ENCODE measurements at places on chromosomes 11 and 22.

- no peak for DNase-seq
These were observed 137.5 kb upstream of the SYT13 start for GRCh38 chr11:45423475-45424120.

- DNase-seq: no peak
These were observed 20.5 kb upstream of the EXPH5 start for GRCh38 chr11:108614086-108614485.

DNA sequence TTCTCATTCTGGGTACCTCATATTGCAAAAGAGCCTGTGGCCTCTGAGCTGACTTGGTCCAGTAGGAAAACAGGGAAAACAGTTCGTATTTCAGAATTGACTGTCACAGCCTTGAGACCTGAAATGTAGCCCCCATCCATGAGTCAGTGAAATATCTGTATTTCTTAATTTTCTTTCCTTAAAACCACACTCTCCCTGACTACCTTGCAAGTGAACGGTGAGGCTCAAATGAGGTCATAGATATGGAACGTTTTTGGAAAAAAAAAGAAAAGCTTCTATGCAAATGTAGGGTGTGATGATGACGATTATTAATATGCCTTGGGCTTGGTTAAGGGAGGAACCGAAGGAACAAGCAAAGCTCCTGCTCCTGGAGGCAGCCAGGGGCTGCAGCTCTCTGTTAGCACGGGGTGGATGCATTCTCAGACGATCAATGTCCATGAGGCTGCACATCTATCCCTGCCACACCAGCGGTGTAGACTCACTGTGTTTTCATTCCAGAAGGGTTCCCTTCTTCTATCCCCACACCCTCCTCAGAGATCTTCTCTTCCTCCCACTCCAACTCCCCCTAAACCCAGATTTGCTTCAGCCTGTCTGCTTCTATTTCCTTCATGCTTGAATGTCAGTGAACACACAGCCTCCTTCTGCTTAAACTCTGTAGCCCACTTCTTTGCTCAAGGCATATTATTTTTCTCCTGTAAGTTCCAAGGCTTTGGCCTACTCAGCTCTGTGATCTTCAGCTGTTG lies 29.2 kb upstream of the SCN3B start:
- DNase-seq: no peak

GRCh38 chr11:117465236-117465997 lies 137.8 kb downstream of the CEP164 start:
- no peak for DNase-seq

DNA sequence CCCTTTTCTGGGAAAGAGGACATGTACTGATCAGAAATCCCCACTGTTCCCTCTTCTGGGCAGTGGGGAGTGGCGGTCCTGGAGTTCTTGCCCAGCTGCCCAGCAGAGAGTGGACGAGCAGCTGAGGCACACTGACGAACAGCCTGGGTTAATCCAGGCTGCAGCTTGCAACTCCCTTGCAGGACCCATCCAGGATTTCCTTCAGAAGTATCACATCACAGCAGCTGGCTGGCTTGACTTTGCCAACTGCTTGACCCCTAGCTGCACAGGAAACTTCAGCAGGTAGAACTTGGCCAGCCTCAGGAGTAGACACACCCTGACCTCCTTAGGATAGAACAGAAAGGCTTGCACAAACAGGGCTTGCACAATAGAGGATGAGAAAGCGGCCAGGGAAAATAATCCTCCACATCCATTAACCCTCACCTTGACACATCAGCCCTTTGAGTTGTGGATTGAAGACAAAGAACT lies 27.9 kb upstream of the FZD4 start:
- DNase-seq: no peak

- DNase-seq: no peak
These were observed 166.8 kb downstream of the MYO18B start for GRCh38 chr22:25908755-25909154.

DNA sequence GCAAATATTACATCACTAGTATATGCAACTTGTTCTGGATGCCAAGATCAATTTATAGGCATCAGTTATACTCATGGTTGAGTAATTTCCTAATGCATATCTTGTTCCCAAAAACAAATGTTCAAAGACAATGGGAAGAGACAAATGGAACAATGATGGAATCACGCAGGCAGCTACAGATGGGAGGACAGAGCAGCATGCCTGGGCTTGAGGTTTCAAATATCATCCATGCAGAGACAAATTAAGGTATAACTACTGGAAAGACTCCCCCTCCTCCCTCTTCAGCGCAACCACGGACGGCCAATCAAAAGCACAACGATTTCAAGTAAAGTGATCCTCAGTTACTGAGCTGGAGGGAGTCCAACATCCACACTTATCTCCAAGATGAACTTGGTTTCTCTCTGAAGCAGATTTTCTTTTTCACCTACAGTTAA lies 106.8 kb downstream of the CCDC83 start:
- DNase-seq: no peak

- DNase-seq: peak; percentile 80
These were observed 73.7 kb downstream of the SCN3B start for GRCh38 chr11:123580557-123581275.

DNA sequence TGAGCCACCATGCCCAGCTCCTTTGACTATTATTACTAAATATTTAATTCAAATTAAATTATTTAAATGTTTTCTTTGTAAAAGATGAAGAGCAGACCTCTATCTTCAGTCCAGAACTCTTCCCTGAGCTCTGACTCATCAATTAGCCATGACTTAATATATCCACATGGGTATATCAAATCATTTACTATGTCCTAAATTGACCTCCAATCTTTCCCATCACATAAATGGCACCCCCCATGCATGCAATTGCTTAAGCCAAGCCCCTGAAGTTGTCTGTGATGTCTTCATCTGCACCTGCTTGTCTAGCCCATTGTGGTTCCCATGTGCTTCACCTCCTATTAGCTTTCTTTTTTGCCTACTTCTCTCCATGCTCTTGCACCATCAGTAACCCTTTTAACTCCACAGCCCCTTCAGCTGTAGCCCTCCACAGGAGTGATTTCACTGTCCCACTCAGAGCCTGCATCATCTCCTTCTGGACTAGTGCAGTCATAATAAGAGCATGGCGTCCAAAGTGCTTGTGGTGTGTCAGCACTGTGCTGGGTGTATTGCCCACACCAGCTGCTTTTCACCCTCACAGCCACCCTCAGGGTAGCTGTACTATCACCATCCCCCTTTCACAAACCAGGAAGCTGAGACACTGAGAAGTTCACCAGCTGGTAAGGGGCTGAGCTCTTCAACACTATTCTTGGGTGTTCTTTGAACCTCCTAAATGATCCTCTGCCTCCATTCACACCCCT lies 11.8 kb upstream of the THY1 start:
- DNase-seq: no peak

GRCh38 chr11:45267052-45267451 lies 19.1 kb downstream of the SYT13 start:
- no peak for DNase-seq

DNA sequence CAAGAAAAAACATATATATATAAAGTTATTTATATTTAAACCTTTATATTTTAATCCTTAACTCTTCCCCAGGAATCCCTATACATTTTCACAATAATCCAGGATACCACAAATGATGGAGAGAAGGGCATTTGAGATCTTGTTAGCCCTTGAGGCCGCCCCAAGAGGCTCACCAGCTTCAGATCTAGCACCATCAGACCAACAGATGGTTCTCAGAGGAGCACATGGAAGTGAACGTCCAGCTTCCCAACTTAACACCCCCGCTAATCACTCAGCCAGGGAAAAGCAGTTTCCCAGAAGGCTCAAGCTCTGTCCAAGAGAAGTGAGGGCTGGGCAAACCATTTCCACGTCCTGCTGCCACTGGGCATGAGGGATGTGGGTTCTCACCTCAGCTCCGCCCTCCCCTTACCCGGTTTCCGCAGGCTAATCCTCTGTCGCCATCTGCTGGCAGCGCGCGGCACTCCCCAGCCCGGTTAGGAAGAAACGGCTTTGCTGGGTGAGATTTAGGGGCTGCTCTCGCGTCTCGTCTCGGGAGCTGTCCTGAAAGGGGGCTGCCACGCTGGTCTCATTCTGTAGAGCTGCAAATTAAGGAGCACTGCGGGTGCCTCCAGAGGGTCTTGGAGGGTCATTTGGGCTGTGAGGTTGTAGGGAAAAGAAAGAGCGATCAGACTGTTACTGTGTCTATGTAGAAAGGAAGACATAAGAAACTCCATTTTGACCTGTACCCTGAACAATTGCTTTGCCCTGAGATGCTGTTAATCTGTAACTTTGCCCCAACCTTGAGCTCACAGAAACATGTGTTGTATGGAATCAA lies 6.8 kb upstream of the FAM111A start:
- DNase-seq: peak; percentile 87

- no peak for DNase-seq
These were observed at the start of gene OR4D9 for GRCh38 chr11:59510941-59511589. Gene OR4D9, plus strand, starts transcription at chr11:59511539. Its CDS starts 3,374 bp downstream, at chr11:59514913.

DNA sequence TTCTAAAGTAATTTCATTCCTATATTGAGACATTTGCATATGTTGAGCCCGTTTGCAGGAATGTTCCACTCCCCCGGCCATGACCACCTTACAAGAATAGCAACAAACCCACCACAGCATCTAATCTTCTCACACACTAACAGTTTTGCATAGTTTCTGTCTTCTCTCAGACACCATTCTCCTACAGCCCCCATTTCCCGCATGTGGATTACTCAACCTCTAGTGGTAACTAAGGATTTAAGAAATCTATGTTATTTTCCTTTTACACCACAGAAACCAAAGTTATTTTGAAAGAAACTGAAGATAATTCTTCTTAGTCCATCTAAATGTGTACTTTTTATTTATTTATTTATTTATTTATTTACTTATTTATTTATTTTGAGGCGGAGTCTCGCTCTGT lies 2.3 kb downstream of the MS4A4E start:
- DNase-seq: no peak

- DNase-seq: no peak
These were observed 45.6 kb downstream of the CD82 start for GRCh38 chr11:44611088-44611487.

GRCh38 chr22:26585104-26585790 lies 4.7 kb downstream of the TPST2 start:
- no peak for DNase-seq

DNA sequence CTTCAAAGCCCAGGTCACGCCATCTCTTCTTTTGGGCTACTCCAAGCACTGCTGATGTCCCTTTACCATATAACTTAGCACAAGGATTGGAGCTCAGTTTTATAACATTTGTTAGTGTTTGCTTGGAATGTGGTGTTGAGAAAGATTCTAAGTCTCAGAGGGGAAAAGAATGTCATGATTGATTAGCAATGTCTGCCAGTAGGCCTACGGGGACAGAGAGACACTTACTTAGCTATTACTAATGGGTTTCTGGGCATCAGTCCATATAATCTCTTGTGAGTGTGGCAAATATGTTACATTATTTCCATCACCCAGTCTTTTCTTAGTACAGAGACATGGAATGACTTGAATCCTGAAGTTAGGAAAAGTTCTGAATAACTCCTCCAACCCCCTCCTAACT lies 75.4 kb upstream of the FSHB start:
- DNase-seq: no peak

GRCh38 chr22:39214383-39215069 lies 30.3 kb downstream of the PDGFB start:
- no peak for DNase-seq

GRCh38 chr11:36237391-36237790 lies 51.8 kb downstream of the COMMD9 start:
- no peak for DNase-seq

- DNase-seq: no peak
These were observed 642.6 kb upstream of the CCDC179 start for GRCh38 chr11:23502826-23503225.

- no peak for DNase-seq
These were observed 53.0 kb downstream of the SIK3 start for GRCh38 chr11:117045196-117045595.

GRCh38 chr11:68002575-68002937 lies 1.3 kb downstream of the UNC93B1 start:
- no peak for DNase-seq

DNA sequence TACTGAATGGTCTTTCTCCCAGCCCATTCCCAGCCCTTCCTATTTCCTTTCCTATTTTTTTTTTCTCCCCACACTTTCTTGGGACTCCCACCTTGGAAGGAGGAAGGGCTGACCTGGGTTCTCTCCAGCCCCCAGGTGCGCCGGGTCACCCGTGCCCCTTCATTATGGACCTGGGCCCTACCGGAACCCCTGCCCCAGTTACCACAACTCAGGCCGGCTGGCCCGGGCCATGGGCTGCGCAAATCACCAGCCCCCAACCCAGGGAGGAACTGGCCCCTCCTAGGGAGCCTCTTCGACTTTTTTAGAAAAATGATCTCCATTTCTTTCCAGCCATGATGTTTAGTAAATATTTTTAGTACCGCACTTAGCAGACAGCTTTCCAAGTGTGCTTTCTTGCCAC lies 62.2 kb downstream of the MORC2 start:
- DNase-seq: no peak

DNA sequence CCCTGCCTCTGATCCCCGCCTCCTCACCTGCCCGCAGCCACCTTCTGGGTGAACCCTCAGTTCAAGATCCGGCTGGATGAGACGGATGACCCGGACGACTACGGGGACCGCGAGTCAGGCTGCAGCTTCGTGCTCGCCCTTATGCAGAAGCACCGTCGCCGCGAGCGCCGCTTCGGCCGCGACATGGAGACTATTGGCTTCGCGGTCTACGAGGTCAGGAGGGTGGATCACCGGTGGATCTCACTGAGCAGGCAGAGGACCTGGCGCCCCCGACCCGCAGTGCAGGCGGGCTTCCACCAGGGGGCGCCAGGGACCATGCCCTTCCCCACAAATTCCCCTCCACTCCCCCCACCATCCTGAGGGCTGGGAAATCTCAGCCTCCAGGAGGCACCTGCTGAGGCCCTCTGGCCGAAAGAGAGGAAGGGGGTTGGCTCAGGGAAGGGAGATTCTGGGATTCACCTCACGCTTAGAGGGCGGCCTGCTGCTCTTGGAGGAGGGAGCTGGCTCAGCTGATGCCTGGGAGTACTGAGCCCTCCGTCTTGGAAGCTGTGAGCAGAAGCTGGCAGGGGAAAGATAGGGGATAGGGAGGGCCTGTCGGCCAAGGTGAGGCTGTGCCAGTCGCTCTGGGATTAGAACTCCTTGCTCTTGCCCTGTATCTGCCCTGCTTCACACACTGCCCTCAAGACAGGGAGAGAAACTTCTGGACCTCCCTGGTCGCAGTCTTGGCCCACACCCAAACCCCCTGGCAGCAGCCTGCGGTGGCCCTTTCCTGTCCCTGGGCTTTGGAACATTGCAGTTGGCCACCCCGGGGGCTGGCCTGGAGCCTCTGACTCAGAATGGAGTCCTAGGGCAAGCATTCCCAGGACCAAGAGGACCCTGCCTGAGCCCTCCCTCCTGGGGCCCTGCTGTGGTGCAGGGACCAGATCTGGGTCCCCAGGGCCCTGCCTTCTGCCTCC lies 23.2 kb downstream of the CAPN1 start:
- no peak for DNase-seq

GRCh38 chr11:118340449-118340848 lies 2.1 kb downstream of the CD3D start:
- no peak for DNase-seq

GRCh38 chr22:44544816-44545433 lies 46.9 kb upstream of the RTL6 start:
- no peak for DNase-seq

DNA sequence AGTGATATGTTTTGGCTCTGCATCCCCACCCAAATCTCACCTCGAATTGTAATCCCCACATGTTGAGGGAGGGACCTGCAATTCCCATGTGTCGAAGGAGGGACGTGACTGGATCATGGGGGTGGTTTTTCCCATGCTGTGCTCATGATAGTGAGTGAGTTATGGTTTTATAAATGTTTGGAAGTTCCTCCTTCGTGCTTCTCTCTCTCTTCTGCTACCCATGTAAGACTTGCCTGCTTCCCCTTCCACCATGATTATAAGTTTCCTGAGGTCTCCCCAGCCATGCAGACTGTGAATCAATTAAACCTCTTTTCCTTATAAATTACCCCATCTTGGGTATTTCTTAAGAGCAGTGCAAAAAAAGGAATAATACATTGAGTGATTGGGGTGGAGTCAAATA lies 7.3 kb upstream of the CEP295 start:
- DNase-seq: no peak
